Amygdala (tissue), 56 donors: ENCODE measurements at places on chromosomes 2 and 18.

- DNase-seq = no peak
Measured at GRCh38 chr2:7962161-7962560, 719.7 kb upstream of the ID2 start.

DNA sequence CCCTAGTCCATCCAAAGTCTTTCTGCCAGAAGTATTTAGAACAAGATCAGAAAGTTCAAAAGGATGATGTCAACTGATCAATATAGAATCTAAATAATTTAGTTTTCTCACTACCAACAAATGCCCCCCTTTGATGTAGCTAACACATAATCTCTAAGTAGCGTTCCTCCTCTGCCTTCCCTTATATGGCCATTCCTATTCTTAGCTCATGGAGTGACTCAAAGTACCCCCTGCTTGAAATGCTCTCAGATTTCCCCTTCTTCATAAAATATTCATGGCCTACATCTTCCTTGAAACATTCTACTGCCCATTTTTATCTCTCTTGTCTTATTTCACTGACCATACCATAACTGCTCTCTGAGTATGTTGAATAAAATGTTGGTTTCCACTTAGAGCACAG lies 151.5 kb downstream of the UPP2 start:
- no peak for DNase-seq

DNA sequence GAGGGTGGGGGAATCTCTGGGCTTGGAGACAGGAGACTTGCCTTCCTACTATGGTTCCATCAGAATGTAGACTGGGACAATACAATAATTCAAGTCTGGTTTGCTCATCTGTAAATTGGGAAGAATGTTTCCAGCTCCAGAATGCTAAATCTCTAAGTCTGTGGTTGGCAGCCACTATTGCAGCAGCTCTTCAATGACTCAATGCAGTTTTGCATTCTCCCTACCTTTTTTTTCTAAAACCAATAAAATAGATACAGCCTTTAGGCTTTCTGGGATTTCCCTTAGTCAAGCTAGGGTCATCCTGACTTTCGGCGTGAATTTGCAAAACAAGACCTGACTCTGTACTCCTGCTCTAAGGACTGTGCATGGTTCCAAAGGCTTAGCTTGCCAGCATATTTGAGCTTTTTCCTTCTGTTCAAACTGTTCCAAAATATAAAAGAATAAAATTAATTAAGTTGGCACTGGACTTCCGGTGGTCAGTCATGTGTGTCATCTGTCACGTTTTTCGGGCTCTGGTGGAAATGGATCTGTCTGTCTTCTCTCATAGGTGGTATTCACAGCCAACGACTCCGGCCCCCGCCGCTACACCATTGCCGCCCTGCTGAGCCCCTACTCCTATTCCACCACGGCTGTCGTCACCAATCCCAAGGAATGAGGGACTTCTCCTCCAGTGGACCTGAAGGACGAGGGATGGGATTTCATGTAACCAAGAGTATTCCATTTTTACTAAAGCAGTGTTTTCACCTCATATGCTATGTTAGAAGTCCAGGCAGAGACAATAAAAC lies 6.5 kb downstream of the TTR start:
- DNase-seq = no peak

- no peak for DNase-seq
Measured at GRCh38 chr2:153163055-153163454, 315.5 kb downstream of the RPRM start.

DNA sequence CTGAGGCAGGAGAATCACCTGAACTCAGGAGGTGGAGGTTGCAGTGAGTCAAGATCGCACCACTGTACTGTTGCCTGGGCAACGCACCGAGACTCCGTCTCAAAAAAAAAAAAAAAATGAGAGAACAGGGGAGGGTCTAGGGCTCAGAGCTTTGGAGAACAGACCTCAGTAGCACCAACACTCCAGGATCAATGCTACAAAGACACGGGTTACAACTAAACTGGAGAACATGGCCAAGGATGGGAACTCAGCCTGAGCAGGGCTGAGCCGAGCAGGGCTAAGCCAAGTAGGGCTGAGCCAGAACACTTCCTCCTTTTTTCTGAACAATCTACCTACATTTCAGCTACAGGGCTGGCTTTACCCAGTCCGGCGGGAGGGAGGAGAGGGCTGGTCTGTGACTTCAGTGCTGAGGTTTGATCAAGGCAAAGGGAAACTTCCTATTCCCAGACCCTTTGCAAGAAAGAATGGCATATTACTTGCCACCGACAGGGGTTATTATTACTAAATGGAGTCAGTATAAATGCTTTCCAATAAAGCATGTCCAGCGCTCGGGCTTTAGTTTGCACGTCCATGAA lies 2.9 kb upstream of the CASP8 start:
- DNase-seq = no peak

DNA sequence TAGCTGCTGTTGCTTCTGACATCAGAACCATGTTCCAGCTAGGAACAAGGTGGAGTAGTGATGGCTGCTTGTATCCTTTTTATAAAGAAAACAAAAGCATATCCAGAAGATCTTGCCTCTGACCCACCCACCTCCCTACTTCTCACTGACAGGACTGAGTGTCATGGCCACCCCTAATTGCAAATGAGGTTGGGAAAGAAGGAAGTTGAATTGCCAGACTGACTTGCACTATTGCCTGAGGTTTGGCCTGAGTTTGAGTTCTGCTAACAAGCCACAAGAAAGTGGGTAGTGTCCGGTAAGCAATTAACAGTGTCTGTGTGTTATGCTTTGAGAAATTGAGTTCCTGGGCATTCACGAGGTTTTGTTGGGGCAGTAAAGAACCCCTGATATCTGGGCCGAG lies 22.8 kb downstream of the SGPP2 start:
- no peak for DNase-seq

DNA sequence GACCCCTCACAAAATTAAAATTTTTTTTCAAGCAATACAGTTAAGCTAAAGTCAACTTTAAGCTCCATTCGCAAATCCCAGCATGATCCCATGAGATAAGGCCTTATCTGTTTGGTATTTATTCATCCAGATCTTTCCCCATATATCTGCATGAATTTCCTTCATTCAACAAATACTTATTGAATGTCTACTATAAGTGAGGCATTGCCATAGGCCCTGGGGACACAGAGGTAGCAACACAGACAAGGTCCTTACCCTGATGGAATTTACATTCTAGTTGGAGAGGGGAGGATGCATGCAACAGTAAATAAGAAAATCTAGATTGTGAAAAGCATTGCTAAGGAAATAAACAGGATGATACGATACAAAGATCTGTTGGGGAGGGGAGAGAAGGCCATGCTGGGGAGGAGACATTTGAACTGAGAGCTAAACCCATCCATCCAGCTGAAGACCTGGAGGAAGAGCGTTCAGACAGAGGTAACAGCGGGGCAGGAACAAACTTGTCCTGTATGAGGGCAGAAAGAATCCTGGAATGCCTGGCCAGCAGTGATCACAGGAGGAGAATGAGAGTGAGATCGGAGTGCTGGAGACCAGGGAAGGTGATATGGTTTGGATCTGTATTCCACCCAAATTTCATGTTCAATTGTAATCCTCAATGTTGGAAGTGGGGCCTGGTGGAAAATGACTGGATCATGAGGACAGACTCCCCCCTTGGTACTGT lies 71.6 kb downstream of the SDC1 start:
- DNase-seq = no peak

DNA sequence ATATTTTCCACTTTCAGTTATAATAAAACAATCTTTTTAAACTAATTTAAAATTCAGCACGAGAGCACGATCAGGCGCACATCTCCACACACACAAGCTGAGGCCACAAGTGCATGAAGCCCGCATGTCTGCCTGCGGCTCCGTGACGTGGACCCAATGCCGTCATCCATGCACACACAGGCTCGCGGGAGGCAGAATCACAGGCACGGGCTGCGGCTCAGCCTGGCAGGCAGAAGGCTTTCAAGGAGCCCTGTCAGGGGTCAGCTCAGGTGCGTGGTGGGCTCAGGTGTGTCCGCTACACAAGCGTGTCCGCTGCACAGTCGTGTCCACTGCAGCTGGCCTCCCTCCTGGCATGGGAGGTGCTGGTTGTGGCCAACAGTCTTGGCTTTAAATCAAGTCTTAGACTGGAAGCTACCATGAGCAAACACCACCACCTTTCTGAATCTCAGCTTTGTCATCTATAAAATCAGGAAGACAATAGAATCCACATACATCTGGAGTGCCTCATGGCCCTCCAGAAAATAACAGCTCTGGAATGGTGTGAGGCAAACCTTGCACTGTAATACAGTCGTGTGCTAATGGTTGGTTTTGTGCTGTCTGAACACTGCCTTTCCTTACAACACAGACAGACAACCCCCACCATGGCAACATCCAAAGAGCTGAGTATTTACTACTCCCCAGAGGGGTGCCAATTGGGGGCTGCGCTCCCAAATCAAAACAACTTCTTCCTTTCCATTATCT lies 210.1 kb downstream of the NDUFA10 start:
- DNase-seq = no peak

DNA sequence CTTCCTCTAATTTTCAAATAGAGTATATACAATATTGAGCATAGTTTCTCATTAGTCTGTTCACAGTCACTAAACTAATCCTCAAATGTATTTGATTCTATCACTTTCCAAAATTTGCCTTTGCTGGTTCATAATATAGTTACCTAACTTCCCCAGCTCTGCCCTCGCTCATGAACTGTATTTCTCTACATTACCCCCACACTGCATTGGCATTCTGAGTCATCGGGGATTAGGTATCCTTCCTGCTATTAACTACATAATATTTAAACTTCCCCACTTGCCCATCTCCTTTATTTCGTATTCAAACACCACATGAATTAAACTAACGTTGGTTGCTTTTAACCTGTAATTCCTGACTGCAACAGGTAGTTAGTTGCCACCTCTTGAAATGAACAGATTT lies 14.8 kb upstream of the CLASP1 start:
- no peak for DNase-seq

DNA sequence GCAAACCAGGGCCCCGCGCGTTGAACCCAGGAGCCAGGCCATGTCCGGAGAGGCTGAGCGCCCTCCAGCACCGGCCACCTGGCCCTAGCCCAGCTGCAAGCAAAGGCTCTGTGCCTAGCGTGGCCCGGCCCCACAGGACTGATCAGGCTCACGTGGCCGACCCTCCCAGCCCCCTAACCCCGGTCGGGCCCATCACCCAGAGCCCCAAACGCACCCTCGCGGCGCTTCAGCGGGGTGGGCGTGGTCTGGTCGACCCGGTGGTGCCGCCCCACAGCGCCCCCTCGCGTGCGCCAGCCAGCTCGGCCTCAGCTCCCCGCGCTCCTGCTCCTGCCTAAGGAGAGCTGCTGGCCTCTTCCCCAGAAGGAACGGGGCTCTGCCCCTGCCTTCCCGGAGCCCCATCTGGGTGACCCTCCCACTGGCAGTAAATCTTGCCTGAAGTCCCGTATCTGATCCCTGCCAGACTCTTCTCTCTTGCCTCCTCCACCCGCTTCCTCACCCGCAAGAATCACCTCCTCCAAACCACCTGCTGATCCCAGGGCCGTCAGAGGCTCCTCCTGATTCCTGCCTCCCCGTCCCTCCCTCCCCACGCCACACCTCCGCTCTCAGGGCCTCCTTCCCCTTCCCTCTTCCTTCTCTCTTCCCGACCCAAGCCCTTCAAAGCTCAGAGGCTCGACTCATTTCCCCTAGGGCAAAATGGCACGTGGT lies 12.3 kb upstream of the TEX51 start:
- peak; percentile 41 for DNase-seq

GRCh38 chr2:120109186-120110061 lies 96.5 kb downstream of the EPB41L5 start:
- no peak for DNase-seq

GRCh38 chr2:96918754-96919550 lies 49.1 kb upstream of the SEMA4C start:
- no peak for DNase-seq

- DNase-seq = no peak
Measured at GRCh38 chr2:187138265-187138664, 289.3 kb upstream of the ZSWIM2 start.

- DNase-seq = peak; percentile 36
Measured at GRCh38 chr2:76599732-76600368, 889.1 kb upstream of the GCFC2 start.

DNA sequence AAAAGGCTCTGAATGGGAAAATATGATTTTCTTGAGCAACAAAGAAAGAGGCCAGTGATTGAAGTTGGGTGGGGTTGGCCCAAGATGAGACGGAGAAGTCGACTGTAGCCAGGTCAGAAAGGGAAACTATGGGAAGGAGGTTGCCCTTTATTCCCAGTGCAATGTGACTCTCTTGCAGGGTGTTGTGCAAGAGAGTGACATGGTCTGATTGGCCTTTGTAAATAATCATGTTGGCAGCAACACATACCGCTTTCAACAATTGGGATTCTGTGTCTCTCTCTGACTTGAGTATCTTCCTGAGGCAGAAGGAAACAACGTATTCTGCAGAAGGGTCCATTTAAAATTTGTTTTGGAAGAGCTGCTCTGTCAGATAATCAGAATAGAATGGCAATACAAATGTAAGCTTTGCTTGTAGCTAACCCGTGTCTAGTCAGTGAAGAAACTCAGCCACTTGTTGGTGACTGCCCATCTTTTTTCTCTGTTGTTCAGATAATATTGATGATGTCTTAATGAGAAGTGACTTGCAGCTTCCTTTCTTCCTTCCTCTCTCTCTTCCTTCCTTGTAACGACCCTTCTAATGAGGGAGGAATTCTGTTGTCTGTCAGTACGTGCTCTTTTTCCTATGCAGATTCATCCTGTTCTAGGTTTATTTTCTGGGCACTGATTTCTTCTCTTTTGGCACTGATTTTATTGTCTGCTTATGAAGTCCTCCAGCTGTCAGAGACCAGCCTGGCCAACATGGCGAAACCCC lies 311.0 kb upstream of the FAM98A start:
- no peak for DNase-seq

GRCh38 chr2:101120124-101120996 lies 30.8 kb downstream of the TBC1D8 start:
- no peak for DNase-seq

- no peak for DNase-seq
Measured at GRCh38 chr2:69559442-69560146, 83.9 kb downstream of the AAK1 start.

GRCh38 chr18:43139288-43139946 lies 23.9 kb upstream of the RIT2 start:
- DNase-seq = no peak

GRCh38 chr2:121242976-121243375 lies 42.0 kb downstream of the TFCP2L1 start:
- DNase-seq = no peak

DNA sequence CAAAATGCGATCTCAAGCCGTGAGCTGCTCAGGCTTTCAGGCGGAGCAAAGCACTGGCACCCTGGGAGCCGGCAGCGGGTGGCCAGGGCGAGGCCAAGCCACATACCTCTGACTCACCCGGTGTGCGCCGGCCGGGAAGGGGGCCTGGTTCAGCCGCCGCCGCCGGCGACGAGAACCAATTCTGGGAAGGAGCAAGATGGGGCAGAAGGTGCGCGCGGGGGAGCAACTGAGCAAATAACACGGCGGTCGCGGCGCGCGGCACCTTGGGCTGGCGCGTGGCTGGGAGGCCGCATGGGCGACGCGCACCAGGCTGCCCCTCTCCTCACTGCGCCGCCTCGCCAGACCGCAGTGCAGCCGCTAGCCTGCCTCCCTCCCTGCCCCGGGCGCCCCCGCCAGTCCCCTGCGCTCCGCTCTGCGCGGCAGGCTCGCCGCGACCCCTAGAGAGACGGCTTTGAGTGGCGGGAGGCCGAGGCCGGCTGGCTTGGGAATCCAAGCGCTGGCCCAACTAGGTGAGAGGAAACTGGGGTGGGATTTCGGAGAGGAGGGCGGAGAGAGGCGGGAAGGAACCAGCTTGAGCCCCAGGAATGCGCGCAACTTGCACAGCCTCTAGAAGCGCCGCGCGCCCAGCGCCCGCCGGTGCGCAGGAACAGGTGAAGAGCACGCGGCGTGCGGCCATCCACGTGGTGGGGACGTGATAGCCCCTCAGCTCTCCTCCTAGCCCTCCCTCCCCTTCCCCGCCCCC lies 3.2 kb downstream of the NRP2 start:
- DNase-seq = no peak

- DNase-seq = no peak
Measured at GRCh38 chr2:189899101-189899500, 114.9 kb downstream of the PMS1 start.
